Epithelial cell of umbilical artery (primary cell): ENCODE measurements at places on chromosomes 12 and 14. TPM values are rescaled to one million over a fixed set of nuclear protein-coding genes. Genes with fewer than 3 reads are reported as not detected.

Gene SLC25A21
- 1.4 and 2.3 TPM in 2 replicates for total RNA-seq

Gene DAD1
- 364 and 527 TPM in 2 replicates for total RNA-seq

Gene IGF1
- not detected in 2 replicates for total RNA-seq

Gene PTGDR
- total RNA-seq: not detected in 2 replicates

Gene SMIM41
- not detected in 2 replicates for total RNA-seq

Gene KRT5
- under 0.01 and 0.91 TPM in 2 replicates for total RNA-seq
